ENCODE measurements at places on chromosomes 5 and 9.

- no peak for ATAC-seq
Observed at GRCh38 chr5:35938568-35939227, at the start of gene CAPSL. TSS of gene CAPSL (minus strand) at chr5:35938622. CDS start at chr5:35921120, 17,502 bp downstream.

- peak; percentile 54 for ATAC-seq
Observed at GRCh38 chr5:55575815-55576583, 41.2 kb upstream of the PLPP1 start.

DNA sequence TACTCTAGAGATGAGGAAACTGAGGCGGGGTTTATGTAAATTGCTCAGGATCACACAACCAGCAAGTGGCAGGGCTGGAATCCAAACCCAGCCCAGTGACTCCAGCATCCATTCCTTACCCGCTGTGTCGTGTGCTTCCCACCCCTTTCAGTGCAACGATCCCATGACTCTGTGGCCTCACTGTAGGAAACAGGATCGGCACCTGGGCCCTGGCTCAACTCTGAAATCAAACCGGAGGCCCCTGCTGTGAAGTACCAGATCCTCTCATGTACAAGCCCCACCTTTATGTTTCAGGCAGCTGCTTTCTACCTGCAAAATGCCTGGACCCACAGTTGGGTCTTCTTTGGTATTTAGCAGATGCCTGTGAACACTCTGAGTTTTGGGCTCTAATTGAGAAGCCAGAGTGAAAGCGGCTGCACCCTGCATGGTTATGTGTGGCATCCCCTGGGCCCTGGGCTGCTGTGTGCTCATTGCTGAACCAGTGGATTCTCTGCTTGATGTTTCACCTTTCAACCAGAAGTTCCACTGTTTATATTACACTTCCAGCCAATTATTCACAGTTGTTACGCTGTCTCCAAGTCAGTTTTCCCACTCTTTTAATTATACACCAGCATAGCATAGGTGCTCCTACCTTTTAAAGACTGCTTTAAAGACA is 36.7 kb downstream of the ABLIM3 start:
- ATAC-seq, result no peak

GRCh38 chr5:67147760-67148159 is 48.8 kb downstream of the CD180 start:
- no peak for ATAC-seq

DNA sequence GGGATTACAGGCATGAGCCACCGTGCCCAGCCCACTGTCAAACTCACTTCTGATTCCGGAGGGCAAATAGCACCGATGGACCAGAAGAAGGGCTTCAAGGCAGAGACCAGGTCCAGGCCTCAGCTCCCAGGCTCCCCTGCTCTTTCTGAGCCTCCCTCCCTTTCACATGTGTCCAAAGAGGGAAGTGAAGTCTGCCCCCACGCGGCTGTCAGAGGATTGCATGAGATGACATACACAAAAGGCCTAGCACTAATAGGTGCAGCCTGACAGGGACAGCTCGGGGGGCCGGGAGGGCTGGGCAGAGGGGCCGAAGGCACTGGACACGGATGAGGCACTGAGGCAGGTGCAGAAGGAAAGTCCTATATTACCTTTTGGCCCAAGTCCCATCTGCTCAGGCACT is 16.1 kb downstream of the FBP1 start:
- ATAC-seq, result no peak

DNA sequence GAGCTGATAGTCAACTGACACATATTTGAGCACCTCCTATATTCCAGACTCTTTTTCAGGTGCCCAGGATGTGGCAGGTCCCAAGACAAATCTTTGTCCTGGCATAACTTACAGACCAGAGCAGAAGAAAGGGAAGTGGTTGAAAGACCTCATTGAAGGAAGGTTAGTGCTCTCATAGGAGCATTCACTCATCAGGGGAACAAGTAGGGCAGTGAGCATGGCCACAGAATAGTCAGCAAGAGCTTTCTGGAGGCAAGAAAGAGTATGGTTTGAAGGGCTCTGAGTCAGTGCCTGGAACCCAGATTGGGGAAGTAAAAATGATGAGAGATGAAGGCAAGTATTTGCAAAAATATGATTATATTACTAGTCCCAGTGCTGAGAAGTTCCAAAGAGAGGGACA is 25.0 kb upstream of the ERMP1 start:
- ATAC-seq, result no peak

DNA sequence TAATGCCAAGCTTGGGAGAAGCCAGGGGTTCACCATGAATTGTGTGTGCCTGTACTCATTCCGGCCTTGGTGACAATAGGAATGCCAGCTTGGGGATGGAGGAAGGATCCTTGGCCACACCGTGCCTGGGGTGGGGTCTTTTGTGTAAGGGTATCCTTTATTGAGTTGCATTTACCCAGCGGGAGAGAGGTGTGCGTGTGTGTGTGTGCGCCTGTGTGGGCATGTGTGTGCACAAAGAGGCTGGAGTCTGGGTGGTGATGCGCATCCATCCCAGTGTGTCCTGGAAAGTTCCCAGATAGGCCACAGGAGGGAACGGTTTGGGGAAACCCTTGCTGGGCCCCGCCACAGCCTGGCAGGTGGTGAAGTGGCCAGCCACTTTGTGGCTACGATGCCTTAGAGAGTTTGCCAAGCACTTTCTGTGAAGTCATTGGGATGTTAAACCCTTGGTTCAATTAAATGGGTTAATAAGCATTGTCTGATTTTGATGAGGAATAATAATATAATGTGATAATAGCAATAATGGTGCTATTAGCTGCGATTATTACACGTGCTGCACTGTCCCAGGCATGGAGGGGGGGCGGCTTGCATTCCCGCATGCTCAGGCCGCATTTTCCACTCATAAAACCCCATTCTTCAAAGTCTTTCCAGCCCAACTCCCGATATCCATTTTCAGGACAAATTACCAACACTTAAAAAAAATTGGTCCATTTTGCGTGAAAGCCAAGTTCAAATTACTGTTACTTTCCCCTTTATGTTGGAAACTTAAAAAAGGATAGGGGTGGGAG is 13.7 kb downstream of the PITX1 start:
- ATAC-seq, result no peak

GRCh38 chr9:121840838-121841760 is 189.7 kb downstream of the DAB2IP start:
- no peak for ATAC-seq

GRCh38 chr5:113435575-113435974 is 786 bp upstream of the TSSK1B start:
- ATAC-seq, result no peak

GRCh38 chr9:68728731-68729130 is 23.7 kb downstream of the PIP5K1B start:
- ATAC-seq, result no peak

- no peak for ATAC-seq
Observed at GRCh38 chr9:33489066-33489465, 15.3 kb upstream of the NOL6 start.

GRCh38 chr9:134393582-134394280 is 67.5 kb downstream of the RXRA start:
- ATAC-seq, result no peak

DNA sequence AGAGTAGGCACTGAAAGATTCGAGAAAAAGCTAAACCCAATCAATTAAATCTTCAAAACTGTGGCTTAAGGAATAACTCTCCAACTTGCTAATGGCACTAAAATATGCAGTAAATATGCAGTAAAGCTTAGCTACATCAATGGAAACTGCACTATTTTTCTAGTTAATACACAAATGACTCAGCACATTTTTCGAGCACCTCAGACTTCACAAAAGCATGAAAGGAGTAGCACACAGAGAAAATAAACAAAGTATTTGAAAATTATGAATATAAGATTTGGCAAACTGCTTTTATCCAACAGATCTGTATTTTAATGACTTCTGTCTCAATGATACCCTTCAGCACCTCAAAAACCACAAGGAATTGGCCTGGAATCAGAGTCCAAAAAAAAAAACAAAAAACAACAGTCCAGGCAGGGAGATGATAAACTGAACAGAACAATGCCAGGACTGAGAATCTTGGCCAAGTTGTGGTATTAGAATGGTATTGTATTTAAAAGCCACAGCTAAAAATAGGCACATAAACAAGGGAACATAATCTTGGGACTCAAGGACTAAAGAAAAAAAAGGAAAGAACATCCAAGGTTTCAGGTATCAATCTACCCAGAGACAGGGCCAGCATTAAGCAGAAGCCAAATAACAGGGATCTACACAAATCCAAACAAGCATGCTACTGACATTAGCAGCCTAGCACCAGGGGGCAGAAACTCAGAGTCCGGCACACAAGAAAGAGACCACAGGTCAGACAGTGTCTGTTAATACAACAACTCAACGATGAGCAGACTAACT is 21.4 kb downstream of the TMEM245 start:
- ATAC-seq, result peak; percentile 67
